ENCODE measurements at places on chromosomes 6 and 20.

DNA sequence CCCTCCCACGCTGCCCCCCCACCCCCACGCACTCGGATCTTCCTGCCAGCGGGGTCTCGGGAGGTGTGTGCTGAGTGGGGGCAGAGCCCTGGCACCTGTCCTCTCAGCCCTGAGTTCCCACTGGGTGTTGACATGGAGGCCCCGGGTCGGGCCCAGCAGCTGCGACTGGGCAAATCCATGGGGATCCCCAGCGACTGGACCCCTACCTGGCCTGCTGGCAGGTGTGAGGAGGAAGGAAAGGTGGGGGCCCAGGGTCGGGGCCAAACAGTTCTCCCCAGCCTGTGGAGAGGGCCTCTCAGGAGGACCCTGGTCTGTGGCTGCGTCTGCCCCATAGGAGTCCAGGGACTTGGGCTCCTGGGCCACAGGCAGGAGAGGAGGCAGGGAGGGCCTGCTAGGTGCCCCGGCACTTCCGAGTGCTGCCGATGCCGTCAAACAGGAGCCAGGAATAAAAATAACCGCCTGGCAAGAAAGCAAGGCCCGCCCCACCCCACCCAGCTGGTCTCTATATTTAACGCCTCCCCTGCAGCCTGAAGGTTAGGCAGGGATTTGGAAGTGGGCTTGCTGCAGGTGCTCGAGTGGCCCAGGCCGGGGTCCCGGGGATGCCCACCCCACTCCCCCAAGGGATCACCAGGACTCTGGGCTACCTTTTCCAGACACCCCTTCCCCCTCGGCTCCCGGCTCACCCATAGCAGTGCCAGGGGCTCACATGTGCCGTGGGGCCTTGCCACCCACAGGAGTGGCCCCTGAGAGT, 1.4 kb upstream of the EEF1A2 start:
- DNase-seq: no peak

GRCh38 chr6:108619431-108620197, 58.9 kb downstream of the FOXO3 start:
- DNase-seq: no peak

DNA sequence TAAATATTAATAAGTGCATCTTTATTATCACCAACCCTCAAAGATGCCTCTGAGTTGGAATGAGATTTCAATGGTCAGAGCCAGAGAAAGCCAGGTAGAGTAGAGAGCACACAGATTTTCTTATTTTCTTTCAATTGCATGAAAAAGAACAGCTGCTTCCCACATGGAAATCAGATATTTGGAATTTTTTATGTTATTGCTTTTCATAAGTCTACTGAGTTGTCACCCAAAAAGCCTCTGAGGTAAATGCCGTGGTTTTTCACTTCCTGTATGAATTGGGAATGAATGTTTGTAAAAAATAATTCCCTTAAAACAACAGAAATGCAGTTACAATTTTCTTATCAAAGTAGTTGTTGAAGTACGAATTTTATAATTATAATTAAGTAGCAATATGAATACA, 563.1 kb downstream of the RFPL4B start:
- DNase-seq: no peak

GRCh38 chr6:121395736-121396135, 39.7 kb upstream of the GJA1 start:
- DNase-seq: no peak

- DNase-seq: no peak
Measured at GRCh38 chr6:95973976-95974375, 41.8 kb upstream of the FUT9 start.

- no peak for DNase-seq
Measured at GRCh38 chr20:22690616-22691179, 106.3 kb upstream of the FOXA2 start.

DNA sequence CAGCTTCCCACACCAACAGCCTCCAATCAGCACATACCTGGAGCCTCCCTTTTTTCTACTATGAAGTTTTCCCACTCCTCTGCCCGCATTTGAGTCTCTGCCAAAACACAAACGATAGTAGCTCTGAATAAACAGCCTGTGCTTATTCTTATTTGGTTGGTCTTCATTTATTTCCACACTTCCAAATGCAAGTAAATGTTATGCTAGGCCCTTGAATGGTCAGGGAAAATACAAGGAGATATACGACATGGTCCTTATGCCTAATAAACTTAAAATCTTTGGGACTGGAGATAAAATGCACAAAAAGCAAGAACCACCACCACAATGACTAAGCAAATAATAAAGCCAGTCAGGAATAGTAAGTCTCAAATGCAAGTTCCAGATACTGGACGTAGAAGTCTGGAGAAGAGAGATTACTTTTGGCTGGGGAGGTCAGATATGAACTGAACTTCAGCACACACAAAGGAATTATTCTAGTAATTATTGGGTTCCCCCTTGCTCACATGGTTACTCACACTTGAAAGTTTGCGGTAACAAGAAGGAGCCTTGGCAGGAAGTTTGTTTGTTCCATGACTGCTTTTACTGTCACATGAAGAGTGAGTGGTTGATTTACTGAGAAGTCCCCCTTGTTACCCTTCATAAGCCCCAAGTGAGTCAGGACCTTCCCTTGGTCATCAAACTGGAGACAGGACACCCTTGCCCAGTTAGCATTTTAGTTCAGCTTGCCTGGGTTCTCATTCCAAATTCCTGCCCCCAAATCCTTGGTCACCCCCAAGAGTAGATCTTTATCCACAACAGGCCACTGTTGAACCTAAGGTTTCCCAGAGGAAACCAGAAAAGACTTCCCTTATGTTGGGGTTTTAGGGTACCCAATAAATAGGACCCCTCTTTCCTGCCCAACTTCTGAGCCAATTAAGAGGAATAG, 511.2 kb upstream of the JARID2 start:
- no peak for DNase-seq

GRCh38 chr20:17807651-17808050, 107.9 kb downstream of the BANF2 start:
- DNase-seq: no peak

DNA sequence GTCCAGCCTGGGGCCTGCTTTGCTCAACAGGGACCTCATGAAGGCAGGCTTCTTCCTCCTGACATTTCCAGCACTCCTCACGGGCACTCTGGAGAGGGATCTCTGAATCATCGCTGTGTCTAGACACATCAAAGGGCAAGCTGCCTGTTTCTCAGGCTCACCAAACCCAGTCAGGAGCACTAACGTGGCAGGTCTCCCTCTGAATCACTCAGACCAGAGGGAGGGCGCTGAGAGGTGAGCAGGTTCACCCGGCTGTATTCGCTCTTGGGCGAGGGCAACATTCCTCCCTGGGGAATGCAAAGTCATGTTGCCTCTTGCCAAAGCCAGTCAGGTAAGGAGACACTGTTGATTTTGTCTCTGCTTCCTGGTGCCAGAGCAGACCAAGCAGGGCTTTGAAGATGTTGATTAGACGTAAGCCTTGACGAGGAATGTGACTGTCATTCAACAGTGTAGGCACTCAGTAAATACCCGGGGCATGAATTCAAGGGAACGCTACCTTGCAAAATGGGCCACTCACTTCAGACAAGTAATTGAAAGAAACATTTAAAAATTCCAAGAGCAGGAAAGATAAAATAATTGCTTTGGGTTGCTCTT, 50.1 kb downstream of the CYP24A1 start:
- DNase-seq: no peak
